ENCODE measurements at places on chromosomes 1 and 21.

- no peak overlapping the region for H3K4me3 ChIP-seq
These were observed 13.8 kb downstream of the INTS7 start for GRCh38 chr1:212021563-212021962.

DNA sequence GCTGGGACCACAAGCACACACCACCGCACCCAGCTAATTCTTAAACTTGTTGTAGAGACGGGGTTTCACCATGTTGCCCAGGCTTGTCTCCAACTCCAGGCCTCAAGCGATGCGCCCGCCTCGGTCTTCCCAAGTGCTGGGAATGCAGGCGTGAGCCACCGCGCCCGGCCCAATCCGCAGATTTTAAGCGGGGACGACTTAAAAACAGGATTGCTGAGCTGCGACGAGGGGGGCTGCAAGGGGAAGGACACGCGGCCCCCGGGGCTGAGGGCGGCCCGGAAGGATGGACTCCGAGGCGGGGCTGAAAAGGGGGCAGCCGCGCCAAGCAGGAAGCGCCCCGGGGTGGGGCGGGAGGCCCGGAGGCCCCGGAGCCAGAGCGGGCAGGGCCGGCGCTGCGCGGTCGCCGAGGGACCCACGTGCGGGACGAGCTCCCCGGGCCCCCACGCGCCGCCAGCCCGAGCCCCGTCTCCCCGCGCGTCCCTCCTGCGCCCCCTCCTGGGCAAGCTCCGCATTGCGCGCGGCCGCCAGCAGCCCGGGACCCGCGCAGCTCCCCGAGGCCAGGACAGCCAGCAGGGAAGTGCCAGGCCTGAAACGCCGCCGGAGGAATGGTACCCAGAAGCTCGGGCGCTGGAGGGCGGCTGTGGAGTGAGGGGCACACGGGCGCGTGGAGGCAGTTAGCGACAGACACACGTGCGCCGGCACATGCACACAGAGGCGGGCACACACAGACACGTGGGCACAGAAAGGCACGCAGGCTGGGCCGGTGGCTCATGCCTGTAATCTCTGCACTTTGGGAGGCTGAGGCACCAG is 5.5 kb upstream of the PRKCZ start:
- H3K4me3 ChIP-seq, result no peak overlapping the region
- peak; percentile 80 for DNase-seq
- peak overlapping the region; percentile 62 for H3K27ac ChIP-seq
- peaks cover 65% of the 10 kb centered on the region for H3K27me3 ChIP-seq
- peaks cover 24% of the 10 kb centered on the region for H3K4me1 ChIP-seq

DNA sequence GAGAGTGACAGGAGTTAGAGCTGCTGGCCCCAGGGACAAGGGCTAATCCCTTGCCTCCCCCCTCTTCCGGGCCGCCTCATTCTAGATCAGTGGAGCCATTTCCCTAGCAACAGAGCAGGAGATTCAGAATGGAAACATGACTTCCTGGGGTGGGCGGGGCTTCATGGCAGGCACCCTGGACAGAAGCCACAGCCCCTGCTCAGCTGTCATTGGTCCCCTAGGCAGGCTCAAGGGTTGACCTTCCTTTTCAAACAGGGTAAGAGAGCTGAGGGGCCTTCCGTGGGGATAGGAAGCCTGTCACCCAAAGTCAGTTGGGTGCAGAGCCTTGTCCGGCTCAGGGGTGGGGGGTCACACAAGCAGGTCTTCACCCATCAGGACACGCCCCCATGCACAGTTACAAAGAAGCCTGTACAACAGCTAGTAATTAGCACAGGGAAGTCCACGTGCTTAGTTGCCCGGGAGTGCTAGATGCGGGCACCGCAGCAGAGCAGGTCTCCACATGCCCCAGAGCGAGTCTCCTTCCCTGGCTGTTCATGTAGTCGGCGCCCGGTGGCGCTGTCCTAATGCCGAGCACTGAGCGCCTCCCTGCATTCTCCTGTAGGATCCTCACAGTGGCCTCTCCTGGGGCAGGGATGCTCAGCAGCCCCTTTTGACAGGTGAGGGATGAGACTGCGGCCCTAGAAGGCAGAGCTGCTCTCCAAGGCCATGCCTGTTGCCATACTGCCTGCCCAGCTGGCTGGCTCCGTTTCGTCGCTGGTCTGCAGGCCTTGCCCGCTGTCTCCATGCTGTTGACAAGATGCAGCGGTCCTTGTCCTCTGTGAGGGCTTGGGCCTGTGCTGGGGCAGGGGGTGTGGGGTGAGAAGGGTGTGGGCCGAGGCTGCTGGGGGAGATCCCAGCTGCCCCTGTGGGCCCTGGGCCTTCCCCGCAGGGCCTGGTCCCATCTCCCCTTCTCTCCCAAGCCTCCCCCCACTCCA is 5.1 kb downstream of the TMEM201 start:
- H3K27ac ChIP-seq, result peak overlapping the region; percentile 28
- H3K27me3 ChIP-seq, result no peaks in the 10 kb centered on the region
- DNase-seq, result peak; percentile 78
- peaks cover 38% of the 10 kb centered on the region for H3K4me1 ChIP-seq
- peaks cover 5% of the 10 kb centered on the region for H3K36me3 ChIP-seq
- no peak overlapping the region for H3K4me3 ChIP-seq

DNA sequence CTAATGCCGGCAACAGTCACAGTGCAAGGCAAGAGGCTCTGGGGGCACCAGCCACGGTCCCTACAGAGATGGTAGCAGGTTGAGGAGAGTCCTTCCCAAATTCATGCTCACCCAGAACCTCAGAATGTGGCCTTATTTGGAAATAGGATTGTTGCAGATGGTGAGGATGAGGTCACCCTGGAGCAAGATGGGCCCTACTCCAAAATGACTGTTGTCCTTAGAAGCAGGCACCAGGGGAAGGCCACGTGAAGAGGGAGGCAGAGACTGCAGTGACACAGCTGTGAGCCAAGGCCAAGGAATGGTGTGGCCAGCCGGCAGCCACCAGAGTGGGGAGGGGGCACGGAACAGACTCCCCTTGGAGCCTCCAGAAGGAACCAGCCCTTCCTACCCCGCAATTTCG is 70.8 kb upstream of the CLDN14 start:
- H3K36me3 ChIP-seq, result no peaks in the 10 kb centered on the region
- no peak for DNase-seq
- H3K4me1 ChIP-seq, result no peaks in the 10 kb centered on the region

DNA sequence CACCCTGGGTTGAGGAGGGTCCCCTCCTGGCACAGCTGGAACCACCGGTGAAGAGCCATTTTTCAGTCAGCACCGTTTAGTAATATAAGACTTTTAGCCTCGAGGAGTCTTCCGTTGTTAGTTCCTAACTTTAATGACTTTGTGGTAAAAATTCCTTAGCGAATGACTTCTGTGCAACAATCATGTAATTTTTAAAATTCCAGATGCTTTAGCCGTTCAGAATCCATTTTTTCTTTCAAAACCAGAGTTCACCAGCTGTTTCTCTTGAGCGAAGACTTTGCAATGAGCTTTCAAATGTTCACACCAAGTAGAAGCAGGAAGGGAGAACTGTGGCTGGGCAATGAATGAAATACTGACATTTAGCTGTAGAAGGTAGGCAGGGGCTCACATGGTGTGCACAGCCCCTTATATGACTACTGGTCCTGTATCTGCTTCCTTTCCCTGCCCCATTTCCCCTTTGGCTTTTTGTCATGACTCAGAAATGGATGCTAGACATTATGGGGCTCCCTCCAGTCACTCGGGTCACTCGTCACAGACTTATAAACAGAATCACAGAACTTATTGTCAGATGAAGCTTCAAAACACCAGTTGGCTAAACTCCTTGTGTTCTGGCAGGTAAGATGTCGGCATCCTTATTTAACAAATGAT is 4.1 kb downstream of the DISC1 start:
- H3K4me3 ChIP-seq, result no peak overlapping the region
- peaks cover 16% of the 10 kb centered on the region for H3K36me3 ChIP-seq
- peaks cover 35% of the 10 kb centered on the region for H3K4me1 ChIP-seq
- H3K27ac ChIP-seq, result peak overlapping the region; percentile 49

All from activated naive CD4-positive, alpha-beta T cell treated with anti-CD3 and anti-CD28 coated beads, Interleukin-2, amount 10 ng/mL, durations not matched to agents 7 days and 5 days (primary cell).